ENCODE measurements at places on chromosomes 1 and 21.

- no peak for DNase-seq
These were observed 1007.4 kb downstream of the TTLL7 start for GRCh38 chr1:82991569-82991968.

DNA sequence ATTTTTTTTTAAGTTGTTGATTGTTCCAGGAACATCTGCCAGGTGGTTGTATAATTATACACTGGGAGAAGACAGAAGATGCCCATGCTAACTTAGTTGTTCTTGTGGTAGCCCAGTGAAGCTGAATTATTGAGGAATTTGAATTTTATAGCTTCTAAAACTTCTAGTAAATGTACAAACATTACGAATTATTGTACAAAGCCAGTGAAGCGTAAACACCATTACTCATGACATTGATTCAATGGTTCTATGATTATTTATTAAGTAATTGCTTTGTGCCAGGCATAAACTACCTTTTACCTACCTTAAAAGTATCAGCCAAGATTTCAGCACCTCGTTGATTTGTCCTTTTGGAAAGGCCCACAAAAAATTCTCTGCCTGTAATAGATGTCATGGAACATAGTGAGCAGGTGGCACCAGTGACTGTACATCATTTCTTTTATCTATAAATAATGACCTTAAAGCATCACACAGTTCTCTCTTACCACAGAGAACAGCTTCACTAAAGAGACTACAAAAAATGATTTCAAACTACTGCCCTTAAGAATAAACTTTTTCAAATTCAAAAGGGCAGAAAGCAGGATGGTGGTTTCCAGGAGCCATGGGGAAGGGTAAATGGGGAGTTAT, 74.9 kb upstream of the BCL10 start:
- no peak for DNase-seq

- no peak for DNase-seq
These were observed 14.5 kb upstream of the TTF2 start for GRCh38 chr1:117045644-117046043.

GRCh38 chr1:70075761-70076160, 129.6 kb downstream of the LRRC40 start:
- no peak for DNase-seq

DNA sequence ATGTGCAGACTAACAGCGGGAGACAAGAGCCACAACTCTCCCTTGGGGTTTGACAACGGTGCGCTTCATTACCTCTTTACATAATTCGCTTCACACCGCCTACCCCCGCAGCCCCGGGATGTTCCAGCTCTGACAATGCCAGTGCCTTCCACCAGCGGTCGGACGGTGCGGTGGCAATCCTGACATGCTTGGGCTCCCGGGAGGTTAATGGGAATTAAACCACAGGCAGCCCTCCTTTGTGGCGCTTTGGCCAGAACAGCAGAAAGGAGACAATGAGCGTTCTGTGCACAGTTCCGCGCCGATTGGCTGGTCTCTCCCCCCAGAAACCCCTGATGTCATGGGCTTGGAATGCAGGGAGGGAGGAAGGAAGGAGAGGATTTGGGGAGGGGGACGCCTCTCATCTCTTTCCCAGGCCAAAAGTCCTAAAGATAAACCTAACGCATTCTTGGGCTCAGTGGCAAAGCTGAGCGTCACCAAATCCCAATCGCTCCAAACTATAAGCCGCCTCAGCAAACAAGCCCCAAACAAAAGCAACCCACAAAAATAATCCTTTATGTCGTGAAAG, 1.3 kb downstream of the CNN3 start:
- no peak for DNase-seq
